ENCODE measurements at places on chromosomes 16 and 17.

DNA sequence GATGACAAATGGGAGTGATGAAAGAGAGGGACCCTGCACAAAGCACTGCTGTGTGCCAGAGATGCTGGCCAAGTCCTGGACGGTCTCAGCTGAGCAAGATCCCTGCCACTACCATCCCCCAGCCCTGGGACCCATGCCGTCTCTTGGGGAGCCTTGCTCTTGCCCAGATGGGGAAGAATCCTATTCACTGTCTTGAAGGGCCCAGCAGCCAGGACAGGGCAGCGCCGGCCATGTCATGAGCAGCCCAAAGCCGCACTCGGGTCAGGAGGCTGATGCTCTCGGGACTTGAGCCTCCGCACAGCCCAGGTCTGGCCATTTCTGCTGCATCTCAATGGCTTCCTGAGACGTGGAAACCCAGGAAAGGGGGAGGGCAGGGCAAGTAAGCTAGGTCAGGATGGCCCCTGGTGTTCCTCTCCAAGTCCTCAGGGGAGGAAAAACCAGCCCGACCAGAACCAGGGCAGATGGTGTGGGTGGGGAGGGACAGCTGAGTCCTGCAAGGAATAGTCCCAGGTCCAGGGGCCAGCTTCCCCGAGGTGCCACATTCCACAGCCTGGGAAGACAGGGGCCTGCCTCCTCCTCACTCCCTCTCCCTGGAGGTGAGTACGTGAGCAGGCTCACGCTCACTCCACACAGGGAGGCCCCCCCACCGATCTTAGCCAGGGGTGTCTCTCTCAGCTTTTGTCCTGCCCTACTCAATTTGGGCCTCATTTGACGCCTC, 7.8 kb upstream of the KRT19 start:
- no peak for DNase-seq

DNA sequence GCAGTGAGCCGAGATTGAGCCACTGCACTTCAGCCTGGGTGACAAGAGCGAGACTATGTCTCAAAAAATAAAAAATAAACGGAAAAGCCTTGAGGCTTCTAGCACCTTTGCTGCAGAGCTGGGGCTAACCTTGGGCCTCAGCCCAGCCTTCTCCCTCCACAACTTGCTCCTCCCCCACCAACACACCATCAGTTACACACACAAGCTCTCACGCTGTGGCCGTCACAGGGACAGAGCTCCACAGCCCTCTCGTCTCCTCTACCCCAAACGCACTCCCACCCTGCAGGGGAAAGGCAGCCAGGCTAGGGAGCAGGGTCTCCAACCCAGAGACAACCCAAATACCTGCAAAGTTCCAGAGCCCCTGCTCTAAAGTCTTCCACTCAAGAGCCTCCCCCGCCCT, 22.0 kb upstream of the MRPS23 start:
- DNase-seq, result no peak

GRCh38 chr16:83482545-83483162, 325.1 kb upstream of the HSBP1 start:
- DNase-seq, result no peak

GRCh38 chr17:13989138-13989537, 80.2 kb upstream of the COX10 start:
- no peak for DNase-seq

DNA sequence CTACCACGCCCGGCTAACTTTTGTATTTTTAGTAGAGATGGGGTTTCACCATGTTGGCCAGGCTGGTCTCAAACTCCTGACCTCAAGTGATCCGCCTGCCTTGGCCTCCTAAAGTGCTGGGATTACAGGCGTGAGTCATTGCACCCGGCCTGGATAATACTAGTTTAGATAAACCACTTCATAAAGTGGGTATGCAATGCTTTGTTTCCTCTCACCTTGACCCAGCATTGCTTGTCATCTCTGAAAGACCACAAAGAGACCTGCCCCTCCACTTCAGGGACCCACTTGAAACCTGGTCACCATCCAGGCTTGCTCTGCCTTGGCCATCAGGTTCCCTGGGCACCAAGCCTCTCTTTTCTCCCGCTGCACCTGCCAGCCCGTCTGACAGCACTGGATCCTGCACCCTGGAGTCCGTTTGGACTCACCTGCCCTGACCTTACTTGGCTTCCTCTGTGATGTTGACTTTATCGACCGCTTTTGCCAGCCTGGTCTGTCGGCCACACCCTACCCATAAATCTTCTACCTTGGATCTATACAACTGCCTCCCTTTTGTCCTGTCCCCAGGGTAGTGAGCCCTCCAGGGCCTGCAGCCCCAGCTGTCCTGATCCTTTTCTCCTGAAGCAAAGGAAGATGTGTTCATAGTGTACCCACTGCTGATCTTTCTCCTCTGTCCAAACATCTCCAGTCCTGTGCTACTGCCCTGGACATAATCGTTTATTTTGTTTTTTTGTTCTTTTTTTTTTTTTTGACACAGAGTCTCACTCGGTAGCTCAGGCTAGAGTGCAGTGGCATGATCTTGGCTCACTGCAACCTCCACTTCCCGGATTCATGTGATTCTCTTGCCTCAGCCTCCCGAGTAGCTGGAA, 12.7 kb upstream of the ZG16 start:
- no peak for DNase-seq

- no peak for DNase-seq
Measured at GRCh38 chr17:74245871-74246270, 28.2 kb upstream of the DNAI2 start.

- DNase-seq, result no peak
Measured at GRCh38 chr16:80023865-80024264, 423.3 kb upstream of the MAF start.

- DNase-seq, result peak; percentile 66
Measured at GRCh38 chr17:8056232-8056975, 17.5 kb downstream of the ALOX15B start.

GRCh38 chr17:67082107-67082506, 37.8 kb downstream of the CACNG1 start:
- no peak for DNase-seq

DNA sequence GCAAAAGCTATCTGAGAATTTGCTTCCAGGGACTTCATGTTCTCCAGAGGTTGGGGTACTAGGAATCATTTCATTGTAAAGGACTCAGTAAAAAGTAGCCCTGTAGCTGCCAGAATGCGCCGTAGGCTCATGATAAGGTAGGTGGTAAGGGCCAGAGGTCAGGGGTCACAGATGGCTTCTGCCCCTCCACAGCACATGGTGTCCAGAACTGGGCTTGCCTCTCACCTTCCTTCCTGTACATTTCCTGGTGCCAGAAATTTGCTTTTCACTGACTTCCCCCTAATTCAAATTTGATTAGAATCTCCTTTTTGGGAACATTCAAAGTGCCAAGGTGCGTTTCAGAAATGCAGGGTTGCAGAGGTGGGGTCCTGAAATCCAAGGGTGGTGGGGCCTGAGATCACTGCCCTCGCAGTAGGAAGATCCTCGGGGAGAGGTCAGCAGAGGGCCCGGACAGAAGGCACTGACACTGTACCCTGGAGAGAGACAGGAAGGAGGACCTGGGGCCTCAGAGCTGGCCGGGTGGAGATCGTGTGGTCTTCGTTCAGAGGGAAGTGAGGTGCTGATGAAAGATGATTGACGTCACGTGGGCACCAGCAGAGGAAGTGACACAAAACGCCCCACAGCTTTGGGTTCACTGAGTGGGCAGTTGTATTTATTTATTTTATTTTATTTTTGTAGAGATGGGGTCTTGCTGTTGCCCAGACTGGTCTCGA, 25.5 kb upstream of the METRNL start:
- peak; percentile 65 for DNase-seq

DNA sequence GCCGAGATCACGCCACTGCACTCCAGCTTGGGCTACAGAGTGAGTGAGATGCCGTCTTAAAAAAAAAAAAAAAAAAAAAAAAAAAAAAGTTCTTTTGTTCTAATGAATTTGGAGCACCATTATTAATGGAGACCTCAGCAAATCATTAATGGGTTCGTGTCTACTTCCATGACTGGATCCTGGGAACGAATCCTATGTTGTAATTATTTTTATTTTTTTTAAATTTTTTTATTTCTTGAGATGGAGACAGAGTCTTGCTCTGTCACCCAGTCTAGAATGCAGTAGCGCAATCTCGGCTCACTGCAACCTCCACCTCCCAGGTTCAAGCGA, 30.7 kb downstream of the SPOP start:
- DNase-seq, result no peak

- no peak for DNase-seq
Measured at GRCh38 chr17:59620064-59620359, 317 bp downstream of the CLTC start.
